HS-27A (cell line): ENCODE measurements at places on chromosomes 5 and 9.
A peak's percentile ranks its signal among the peaks of the same experiment; 100 is the strongest.

DNA sequence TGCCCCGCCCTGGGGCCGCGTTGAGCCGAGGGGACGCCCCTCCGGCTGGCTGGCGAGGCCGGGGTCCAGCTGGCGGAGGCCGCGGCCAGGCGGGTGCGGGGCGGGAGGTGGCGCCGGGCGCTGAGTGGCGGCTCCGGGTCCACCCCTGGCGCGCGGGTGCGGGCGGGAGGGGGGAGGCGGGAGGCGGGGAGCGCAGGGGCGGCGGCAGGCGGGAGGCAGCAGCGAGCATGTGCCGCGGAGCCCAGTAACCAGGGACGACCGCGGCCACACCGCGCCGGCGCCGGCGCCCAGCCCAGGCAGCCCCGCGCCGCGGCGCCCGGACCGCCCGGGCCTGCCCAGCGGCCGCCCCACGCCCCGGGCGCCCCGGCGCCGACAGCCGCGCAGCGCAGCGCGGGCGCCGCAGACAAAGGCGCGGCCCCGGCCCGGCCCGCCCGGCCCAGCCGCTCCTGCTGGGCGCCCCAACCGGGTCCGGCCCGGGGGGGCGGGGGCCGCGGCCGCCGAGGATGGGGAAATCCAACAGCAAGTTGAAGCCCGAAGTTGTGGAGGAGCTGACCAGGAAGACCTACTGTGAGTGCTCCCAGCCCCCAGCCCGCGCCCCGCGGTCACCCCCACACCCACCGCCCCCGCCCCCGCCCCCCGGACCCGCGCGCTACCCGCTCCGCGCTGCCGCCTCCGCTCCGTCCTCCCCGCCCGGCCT is at the start of gene NCS1:
TSS of gene NCS1 (plus strand) at position 244 of the 697 bp plus-strand sequence. CDS start at position 504, 260 bp downstream.
- DNase-seq = no peak

- no peak for DNase-seq
These were observed 174.8 kb downstream of the FAM114A2 start for GRCh38 chr5:153863951-153864350.

GRCh38 chr5:132788508-132788907 is 11.5 kb upstream of the SEPTIN8 start:
- no peak for DNase-seq

DNA sequence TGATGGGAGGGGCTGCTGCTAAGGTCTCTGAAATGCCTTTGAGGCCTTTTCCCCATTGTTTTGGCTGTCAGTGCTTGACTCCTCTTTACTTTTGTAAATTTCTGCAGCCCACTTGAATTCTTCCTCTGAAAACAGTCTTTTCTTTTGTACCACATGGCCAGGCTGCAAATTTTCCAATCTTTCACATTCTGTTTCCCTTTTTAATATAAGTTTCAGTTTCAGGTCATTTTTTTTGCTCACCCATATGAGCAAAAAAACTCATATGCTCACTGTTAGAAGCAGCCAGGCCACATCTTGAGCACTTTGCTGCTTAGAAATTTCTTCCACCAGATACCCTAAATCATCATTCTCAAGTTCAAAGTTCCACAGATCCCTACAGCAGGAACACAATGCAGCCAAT is 234.6 kb upstream of the ADRA1B start:
- DNase-seq = no peak

DNA sequence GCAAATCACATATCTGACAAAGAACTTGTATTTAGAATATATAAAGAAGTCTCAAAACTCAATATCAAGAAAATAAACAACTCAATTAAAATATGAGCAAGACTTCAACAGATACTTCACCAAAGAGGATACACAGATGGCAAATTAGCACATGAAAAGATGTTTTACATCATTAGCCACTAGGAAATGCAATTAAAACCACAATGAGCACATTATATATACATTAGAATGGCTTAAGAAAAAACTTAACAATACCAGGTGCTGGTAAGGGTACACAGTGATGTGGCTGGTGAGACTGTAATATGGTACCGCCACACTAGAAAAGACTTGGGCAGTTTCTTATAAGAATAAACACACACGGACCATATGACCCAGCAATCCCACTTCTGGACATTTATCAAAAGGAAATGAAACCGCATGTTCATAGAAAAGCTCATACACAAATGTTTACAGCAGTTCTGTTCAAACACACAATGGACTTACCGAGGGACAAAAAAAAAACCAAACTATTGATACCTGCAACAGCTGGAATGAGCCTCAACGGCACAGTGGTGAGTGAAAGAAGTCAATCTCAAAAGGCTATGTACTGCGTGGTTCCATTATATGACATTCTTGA is 27.6 kb downstream of the SEMA4D start:
- no peak for DNase-seq

- DNase-seq = no peak
These were observed 182.2 kb downstream of the KCTD16 start for GRCh38 chr5:144352732-144353317.

- DNase-seq = no peak
These were observed 5.8 kb downstream of the TRAF1 start for GRCh38 chr9:120920806-120921178.

- DNase-seq = no peak
These were observed 120.5 kb downstream of the PRDM6 start for GRCh38 chr5:123209502-123210027.

- DNase-seq = peak; percentile 24
These were observed 43.7 kb downstream of the CDH6 start for GRCh38 chr5:31237174-31237573.

DNA sequence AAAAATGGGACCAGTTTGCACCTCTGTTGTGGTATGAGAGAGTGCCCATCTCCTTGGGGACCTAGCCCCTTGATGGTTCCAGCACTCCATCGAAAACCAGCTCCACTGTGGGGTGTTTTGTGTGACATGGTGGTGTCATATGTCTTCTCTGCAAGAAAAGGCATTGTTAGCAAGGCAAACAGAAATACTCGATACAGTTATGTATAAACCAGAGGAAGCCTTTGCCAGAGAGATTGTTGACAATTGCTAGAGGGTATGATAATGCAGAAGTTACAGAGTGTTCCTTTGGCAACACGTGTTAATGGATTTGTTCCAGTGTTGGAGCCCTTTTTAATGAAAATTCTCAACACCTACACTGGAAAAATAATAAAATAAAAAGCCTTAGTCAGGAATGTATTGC is 270.4 kb upstream of the DMRT1 start:
- DNase-seq = no peak

GRCh38 chr5:132089363-132089762 is 15.8 kb downstream of the CSF2 start:
- no peak for DNase-seq

DNA sequence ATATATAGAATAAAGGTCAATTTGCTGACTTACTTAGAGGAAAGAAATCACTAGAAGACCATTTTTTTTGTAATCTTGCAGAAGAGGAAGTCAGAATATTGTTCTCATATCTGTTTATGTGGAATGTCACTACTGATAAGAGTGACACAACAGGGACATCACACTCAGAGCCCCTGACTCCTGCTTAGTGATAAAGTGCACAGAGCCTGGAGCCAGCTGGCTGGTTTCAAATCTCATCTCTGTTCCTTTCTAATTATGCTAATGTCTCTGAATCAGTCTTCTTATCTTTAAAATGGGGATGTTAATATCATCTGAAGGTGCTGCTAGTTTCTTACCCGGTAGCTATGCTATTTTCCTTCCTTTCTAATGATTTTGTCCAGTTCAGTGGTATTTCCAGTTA is 58.6 kb upstream of the LIFR start:
- no peak for DNase-seq

- no peak for DNase-seq
These were observed 923 bp downstream of the C5orf34 start for GRCh38 chr5:43514025-43514424.

DNA sequence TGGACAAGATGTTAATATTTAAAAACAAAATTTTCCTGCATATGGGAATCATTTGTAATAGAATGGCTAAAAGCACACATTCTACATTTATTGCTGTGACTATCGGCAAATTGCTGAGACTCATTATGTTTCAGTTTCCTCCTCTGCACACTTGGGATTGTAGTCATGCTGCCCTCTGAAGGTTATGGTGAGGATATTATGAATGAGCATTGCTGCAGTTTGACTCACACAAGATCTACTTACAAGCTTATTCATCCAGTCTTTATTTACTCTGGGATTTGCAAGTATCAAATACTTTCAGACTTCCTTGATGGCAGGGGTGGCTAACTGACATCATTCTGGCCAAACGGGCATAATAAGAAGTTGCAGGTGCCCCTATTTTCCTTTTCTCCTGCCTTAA is 9.5 kb upstream of the NFIL3 start:
- DNase-seq = no peak

DNA sequence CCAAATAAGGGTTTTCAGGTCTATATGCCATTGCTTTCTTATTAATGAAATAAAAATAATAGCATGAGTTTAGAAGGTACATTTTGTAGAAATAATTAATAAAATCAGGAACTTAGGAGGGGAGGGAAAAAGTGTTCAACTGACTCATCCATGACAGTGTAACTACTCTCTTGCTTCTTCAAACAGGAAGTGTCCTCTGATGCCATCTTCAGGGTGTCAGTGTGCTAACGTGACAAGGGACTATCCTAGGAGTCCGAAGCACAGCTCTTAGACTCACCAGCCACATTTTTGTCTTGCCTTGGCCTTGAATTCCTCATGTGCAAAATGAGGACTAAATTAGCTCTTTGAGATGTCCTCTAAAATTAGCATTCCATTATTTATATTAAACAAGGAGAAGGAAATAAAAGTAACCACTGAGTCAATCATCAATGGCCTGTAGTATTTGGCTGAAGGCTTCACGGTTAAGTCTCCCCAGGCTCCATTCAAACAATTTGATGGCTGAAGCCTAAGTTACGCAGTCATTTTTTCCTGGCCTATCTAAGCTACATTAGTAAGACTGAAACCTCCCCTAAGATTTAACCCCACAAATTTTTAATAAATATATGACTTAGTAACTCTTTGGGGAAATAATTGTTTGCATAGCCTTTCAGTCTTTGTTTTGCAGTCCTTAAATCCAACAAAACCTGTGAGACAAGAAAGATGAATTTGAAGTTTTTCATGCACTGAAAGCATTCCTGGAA is 151.1 kb downstream of the ARL15 start:
- no peak for DNase-seq

DNA sequence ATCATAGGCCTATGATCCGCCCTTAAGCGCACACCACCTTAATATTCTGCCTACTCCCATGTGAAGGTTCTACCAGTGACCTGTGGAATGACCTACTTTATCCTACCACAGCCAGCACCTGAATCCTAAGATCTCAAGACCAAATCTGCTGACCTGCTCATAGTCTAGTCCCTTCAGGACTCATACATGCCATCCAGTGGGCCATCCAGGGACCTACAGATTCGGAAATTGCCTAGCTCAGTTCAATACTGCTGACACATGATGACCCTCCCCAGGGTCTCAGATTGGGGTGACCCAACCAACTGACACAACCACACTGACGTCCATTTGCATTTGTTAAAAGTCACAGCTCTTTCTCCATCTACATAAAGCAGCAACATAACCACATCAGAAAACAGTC is 443.8 kb upstream of the ST8SIA4 start:
- no peak for DNase-seq

DNA sequence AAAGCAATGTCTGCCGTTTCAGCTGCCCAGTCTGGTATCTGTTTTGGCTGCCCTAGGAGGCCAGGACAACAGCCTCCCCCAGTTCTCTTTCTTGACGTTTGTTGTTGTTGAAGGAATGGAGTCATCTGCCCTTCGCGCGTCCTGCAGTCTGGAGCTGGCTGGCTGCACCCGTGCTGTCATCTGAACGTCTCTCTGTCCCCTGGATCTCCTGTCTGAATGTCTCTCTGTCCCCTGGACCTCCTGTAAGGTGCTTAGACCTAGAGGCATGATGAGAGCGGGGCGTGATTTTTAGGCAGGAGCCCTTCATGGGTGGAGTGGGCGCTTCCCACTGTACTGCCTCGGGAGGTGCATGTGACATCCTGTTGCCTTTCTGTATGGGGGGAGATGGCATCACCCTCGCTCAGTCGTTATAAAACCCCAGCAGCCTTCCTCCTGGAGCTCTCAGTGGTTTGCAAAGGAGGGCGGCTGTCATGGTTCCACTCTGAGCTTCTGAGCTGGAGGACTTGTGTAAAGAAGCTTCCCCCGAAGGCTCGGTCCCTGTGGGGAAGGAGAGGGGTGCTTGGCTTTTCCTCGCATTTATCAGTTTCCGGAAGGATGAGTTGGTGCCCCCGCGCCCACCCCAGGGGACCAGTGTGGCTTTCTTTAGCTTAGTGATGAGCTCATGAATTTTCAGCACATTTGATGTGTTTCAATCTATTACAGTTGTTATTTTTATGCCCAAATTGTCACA is 49.8 kb upstream of the OLFM1 start:
- no peak for DNase-seq

DNA sequence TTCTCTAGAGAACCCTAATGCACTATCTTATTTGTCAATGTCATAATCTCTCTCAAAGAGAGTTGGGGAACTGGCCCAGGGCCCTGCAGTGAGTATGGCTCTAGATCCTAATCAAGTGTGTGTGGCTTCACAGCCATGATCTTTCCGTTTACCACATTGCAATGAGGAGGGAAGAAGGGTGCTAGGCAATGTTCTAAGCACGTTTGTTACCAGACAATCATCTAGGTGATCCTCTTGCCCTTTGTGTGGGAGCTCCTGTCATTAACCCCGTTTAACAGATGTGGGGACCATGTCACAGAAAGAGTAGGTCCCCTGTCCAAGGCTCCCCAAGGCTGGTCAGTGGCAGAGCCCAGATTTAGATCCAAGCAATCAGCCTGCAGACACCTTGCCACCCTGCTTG is 128.2 kb upstream of the IRX4 start:
- no peak for DNase-seq

- no peak for DNase-seq
These were observed 1084.5 kb downstream of the NR2F1-AS1 start for GRCh38 chr5:92496545-92496944.

GRCh38 chr5:35342664-35343063 is 112.4 kb upstream of the PRLR start:
- no peak for DNase-seq

- DNase-seq = no peak
These were observed 41.8 kb downstream of the FGF1 start for GRCh38 chr5:142644127-142644526.

DNA sequence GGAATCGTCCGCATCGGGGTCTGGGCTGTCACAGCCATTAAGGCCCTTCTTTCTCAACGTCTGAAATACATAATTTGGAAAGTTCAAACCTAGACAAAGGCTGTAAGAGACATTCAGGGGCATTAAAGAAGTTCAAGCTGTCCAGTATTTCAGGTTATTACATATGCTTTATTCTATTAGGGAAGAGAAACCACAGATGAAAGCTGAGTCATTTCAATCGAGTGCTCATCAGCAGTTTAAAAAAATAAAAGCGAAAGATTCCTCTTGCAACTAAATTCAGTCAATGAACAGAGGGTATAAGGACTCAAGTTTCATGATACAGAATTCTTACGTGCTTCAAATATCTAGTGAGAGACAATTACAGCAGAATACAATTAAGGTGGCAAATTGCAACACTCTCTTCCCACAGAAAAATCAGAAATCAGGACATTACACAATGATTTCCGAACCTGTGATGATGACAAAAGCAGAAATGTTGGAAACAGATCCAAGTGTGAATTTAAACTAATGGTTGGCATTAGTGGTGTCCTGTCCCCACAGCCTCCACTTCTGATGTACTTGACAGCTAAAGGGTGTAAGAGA is 121.6 kb downstream of the MEF2C start:
- no peak for DNase-seq

GRCh38 chr9:123753016-123753415 is 176.9 kb downstream of the DENND1A start:
- no peak for DNase-seq
